ENCODE measurements at places on chromosomes 4 and X.
A peak's percentile ranks its signal among the peaks of the same experiment; 100 is the strongest.

- DNase-seq = no peak
Observed at GRCh38 chr4:111213531-111213930, 590.7 kb upstream of the PITX2 start.

- no peak for DNase-seq
Observed at GRCh38 chrX:24890677-24891076, 125.1 kb downstream of the ARX start.

DNA sequence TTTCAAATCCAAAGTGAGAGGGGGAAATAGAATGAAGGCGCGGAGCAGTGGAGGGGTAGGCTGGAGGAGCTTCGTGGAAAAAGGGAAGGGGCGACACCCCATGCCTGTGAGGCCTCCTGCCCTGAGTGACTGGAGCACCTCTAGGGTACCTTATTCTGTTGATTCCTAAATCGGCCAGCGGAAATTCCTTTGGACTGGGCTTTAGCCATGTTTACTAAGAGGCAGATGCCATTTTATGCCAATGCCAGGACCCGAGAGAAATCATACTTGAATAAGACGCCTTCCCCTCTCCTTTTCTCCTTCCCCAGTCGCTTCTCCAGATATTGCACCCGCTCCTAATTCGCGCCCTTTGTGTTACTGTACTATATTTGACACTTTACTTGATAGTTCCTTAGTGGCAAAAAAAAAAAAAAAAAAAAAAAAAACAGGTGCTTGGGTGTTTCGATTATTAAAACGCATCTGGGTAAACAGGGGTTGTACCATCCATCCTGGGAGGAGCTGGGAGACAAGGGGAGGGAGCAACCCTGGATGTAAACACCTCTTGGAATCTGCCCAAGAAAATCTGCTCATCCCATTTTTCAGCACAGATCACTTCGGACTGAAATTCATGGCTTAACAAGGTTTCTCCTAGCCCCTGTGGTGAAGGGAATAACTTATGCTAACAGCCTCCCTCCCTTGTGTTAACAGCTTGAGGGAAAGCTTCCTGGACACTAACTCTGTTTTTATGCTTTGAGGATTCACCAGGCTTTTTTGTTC is 1.5 kb downstream of the BMP3 start:
- no peak for DNase-seq

DNA sequence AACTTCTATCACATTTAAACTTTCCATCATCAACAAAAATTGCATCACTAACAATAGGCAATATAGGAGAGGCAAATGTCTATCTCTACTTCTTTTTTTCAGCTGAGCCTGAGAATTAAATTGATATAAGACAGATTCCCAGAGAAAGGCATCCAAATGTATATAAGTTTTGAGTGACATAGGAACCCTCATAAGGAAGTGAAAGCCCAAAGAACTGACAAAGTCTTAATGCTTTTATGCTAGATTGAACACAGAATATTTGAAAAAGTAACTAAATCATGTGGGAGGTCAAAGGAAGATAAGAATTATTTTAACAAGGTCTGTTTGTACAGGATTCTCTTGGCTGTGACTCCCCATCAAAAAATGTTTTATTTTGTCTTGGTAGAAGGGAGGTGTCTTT is 714.9 kb downstream of the GRXCR1 start:
- no peak for DNase-seq

DNA sequence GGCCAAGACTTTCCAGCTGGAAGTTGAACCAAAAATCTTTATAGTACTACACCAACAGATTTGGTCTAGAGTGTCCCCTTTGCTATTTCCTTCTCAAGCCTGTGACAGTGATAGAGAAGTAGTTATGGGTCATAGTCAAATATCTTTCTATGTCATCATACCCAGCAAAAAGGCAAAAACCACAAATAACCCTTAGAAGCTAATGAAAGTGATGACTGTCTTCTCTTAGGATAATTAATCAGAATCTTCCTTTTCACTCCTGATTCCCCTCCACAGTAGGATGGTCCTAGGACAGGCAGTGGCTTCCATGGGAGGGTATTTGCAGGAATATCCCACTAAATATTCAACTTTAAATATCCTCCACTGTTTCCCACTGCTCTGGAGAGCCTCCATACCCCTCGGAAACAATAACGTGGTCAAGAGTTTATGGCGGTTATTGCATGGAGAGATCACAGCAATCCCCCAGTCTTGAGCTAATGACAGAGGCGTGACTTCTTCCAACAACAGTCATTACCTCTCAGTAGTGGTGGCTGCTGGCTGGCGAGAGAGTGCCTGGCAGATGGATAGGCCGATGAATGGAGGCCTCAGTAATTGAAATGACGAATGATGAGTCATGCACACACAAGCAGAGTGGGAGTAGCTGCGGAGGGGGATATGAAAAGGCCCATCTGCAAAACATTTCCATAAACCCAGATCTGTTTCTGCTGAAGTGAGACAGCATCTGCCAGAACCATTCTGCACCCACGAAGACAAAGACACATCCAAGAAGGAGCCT is 154.9 kb downstream of the STK32B start:
- peak; percentile 89 for DNase-seq

DNA sequence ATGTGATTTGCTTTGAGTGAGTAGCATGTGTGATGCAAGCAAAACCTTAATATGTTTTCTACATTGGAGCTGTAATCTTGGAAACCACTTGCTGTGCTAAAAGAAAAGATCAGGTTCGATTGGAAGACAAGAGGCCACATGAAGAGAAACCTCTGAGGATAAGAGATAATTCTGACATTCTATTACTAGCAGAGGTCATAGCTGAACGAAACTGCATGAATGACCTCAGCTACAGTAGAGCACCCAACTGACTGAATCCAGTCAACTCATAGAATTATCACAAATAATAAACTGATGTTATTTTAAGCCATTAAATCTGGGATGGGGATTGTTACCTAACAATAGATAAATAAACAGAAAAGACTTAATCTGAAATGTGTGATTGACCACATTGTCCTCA is 147.1 kb downstream of the CAMK2D start:
- DNase-seq = no peak

- DNase-seq = no peak
Observed at GRCh38 chr4:8162625-8163024, 4.0 kb upstream of the ABLIM2 start.

GRCh38 chrX:100615005-100615404 is 21.6 kb downstream of the TSPAN6 start:
- no peak for DNase-seq

DNA sequence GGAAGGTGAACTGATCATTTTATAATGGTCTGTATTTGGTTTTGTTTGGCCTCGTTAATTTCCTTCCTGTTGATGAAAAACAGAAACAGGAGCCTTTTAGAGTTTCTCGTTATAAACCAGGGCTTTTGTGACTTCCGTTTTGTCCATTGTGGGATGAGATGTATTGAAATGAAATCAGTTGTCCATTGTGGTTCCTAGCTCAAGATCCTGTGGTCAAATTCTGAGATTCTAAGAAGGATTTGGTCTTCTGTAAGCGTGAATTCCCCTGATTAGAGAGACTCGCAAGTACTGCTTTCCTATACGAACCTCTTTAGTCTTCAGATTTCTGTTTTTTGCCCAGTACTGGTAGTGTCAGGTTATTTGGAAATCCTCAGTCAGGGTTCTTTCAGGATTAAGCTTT is 101.7 kb downstream of the RAPGEF2 start:
- no peak for DNase-seq

DNA sequence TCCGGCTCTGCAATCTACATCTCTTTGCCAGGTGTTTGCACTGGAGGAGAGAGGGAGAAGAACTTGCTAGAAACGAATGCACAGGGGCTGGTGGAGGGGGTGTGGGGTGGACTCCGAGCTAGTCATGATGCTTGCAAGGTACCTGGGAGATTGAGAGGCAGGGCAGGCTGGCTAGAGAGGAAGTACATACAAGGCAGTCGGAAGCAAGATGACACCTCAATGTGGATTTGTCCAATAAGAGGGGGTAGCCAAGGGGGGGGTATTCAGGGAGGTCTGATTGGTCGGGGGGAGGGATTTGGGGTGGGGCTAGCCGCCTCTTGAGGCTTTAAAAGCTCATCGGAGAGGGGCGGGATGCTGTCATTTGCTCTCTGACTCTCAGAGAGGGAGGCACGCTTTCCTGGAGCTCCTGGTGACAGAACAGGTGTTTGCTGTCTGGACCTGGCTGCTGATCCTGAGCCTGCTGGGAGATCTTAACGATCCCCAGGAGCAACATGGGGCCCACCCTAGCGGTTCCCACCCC is at the start of gene GPR50:
Gene GPR50 (plus strand): TSS at position 354 of the 520 bp plus-strand sequence. CDS start 138 bp downstream, at position 492.
- no peak for DNase-seq

DNA sequence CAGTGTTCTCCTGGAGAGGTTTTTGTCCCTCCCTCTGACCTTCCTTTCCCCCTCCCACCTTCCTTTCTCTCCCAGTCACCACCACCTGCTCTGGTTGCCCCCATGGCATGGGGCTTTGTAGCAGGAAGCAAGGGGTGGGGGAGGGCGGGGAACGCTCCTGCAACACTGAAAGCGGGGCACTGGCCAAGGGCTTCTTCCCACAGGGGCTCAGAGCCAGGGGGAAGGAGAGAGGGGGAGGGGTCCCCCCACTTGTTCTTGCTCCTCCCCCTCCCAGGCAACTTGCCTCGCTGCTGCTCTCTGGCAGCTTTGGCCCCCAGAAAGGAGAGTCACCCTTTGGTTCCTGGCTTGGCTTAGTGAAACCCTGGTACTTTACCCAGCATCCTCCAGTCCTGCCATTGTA is 48.4 kb downstream of the BCORL1 start:
- no peak for DNase-seq

- no peak for DNase-seq
Observed at GRCh38 chrX:9739130-9739529, 26.5 kb downstream of the GPR143 start.

GRCh38 chr4:130722361-130722760 is 1626.4 kb downstream of the C4orf33 start:
- no peak for DNase-seq

- DNase-seq = no peak
Observed at GRCh38 chr4:121253961-121254360, 89.8 kb upstream of the TNIP3 start.
